Ovary (tissue), 10 donors: ENCODE measurements at places on chromosomes 7 and 10. TPM values are rescaled to one million over a fixed set of nuclear protein-coding genes. Genes with fewer than 3 reads are reported as not detected.
A peak's percentile ranks its signal among the peaks of the same experiment; 100 is the strongest.

GRCh38 chr10:63681993-63682697, 160.9 kb downstream of the REEP3 start:
- H3K27ac ChIP-seq = no peak overlapping the region
- no peaks in the 10 kb centered on the region for H3K27me3 ChIP-seq
- H3K36me3 ChIP-seq = no peaks in the 10 kb centered on the region
- DNase-seq = peak; percentile 37
- H3K4me3 ChIP-seq = no peak overlapping the region

The A1CF gene
- total RNA-seq = not detected

The ATOH7 gene
- not detected for total RNA-seq

DNA sequence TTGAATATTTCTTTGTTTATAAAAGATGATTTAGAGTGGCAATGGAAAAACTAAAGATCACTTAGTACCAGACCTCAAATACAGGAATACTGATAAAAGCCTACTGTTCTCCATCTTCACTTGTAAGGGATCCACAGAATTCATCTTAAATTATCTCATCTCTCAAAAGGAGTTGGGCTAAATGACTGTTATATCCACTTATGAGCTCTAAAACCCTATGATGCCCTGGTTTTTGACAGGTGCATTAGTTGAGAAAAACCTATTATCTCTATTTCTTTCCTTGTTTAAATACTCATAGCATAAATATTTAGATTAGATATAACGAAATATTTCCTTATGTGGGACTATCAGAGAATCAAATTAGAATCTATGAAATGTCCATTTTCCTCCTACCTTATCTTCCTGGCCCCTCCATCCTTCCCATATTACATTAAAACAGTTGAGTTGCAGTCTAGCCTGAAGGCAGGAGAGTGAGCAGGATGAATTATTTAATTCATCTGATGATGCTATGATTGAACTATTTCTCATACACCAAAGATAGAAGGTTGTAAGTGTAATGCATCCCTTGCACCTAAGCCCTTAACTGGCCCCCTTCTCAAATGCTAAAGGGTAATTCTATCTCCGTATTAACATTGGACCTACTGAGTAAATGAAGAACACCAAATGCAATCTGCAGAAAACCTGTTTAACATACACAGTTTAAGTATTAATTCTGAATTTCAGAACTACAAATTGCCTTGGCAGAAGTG, 29.7 kb downstream of the PPP3CB start:
- H3K36me3 ChIP-seq = no peaks in the 10 kb centered on the region
- H3K4me1 ChIP-seq = no peaks in the 10 kb centered on the region
- no peak overlapping the region for H3K27ac ChIP-seq
- H3K4me3 ChIP-seq = no peak overlapping the region

DNA sequence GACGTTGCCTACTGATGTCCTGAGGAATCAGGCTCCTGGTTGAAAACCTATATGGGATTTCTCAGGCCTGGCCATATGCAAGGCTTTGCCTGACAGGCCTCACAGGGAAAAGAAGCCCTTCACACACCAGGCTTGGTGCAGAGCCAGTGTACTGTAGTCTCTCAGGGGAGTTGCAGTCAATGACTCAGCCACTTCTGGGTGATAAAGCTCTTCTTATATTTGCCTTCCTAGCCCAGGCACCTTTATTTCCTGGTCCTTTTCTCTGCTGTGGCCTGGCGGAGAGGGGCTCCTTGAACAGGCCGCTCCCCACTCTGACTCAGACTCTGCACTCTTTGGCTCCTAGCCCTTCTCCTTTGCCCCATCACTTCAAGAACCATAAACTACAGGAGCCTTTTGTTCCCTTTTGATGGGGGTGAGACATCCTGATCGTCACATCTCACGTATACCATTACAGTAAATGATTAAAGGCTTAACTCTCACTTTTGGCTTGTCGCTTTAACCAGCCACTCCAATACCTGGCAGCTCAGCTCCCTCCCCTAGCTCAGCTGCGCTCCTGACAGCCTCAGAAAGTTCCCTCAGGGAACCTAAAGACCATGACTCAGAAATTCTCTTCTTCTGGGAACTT, 33.5 kb downstream of the DPY19L1 start:
- H3K27me3 ChIP-seq = no peaks in the 10 kb centered on the region
- no peak overlapping the region for H3K27ac ChIP-seq
- H3K4me3 ChIP-seq = no peak overlapping the region
- no peaks in the 10 kb centered on the region for H3K4me1 ChIP-seq
- no peaks in the 10 kb centered on the region for H3K36me3 ChIP-seq

DNA sequence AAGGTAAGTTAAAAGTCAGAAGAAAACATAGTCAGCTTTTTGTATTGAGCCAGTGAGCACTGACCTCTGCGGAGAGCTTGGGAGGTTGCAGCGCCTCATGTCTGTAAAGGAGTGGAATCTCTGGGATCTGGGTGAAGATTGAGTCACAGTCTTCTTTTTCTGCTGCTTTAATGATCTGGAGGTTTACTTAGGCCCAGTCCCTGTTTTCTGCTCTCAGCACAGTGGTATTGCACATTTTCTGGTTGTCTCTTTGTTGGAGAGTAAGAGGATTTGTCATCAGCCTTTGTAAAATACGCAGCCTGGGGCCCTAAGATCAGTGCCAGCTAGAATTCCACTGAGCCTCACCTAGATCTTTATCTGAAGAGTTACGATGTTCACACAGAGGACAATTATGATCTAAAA, 58.3 kb upstream of the GJD4 start:
- no peak for DNase-seq
- H3K4me1 ChIP-seq = peaks cover 3% of the 10 kb centered on the region
- no peak overlapping the region for H3K27ac ChIP-seq

The LMOD2 gene
- total RNA-seq = 0.15 TPM

DNA sequence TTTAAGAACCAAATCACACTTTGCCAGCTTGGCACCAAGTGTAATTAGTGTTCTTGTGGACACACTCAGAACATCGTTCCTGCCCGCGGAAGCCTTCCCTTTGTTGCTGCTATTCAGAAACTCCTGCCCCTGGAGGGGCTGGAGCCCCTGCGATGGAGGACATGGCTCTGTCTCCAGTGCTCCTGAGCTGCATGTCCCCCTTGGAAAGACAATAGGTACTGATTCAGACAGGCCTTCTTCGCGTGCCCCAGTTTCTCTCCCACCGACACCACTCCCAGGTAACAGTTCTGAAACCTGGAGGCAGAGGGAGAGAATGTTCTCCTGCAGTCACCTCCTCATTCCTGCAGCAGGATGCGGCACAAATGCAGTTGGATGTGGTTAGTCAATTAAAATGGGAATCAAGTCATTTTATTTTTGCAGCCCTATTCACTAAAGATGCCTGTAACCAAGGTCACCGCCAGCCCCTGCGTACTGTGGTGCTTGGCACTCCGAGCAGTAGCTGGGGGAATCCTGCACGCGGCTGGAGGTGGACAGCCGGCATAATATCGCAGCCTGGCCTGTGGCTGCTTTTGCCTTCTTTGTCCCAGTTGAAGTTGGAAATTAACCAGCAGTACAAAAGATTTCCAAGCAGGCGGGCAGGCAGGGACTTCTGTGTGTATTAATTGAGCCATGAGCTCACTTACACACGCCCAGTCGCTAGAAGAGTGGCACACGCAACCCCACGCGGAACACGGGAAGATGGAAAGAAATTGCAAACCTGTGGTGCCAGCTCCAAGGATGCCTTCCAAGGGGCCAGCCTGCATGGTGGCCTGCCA, 205.7 kb downstream of the EBF3 start:
- no peak for DNase-seq
- no peaks in the 10 kb centered on the region for H3K36me3 ChIP-seq
- no peak overlapping the region for H3K4me3 ChIP-seq

DNA sequence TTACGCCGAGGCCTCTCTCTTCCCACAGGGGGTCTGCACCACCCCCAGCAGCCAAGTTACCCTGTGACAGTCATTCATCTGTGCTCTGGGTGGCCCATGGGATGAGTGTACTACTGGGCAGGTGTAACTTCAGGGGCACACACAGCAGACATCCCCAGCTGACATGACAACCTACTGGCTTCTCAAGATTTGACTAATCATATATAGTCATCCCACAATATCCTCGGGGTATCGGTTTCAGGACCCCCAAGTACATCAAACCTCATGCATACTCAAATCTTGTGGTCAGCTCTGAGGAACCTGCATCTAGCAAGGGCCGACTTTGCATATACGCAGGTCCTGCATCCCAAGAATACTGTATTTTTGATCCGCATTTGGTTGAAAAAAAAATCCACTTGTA, 336.9 kb upstream of the C7orf33 start:
- no peaks in the 10 kb centered on the region for H3K27me3 ChIP-seq
- H3K4me3 ChIP-seq = no peak overlapping the region
- H3K27ac ChIP-seq = no peak overlapping the region
- DNase-seq = no peak
- peaks cover 3% of the 10 kb centered on the region for H3K4me1 ChIP-seq

The TRIL gene
- total RNA-seq = 2.6 TPM

GRCh38 chr7:151665368-151665767, 145.7 kb upstream of the RHEB start:
- H3K36me3 ChIP-seq = no peaks in the 10 kb centered on the region
- H3K4me1 ChIP-seq = peaks cover 4% of the 10 kb centered on the region
- H3K27me3 ChIP-seq = no peaks in the 10 kb centered on the region
- peak; percentile 66 for DNase-seq
- H3K27ac ChIP-seq = peak overlapping the region; percentile 36

DNA sequence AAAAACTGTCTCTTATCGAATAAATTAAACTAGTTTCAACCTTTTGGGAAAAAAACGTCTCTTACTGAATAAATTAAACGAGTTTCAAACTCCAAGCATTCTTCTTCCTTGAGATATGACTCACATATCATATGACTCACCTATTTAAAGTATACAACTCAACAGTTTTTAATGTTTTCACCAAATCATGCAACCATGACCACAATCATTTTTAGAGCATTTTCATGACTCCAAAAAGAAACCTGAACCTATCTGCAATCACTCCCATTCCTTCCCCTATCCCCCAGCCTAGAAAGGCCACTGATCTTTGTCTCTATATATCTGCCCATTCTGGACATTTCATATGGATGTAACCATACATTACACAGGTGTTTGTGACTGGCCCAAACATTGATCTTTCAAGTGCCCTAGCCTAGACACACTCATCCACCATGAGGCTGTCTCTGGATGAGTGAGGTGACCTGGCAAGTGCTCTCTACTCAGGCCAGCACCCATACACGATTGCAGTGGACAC, 115.3 kb downstream of the PIP4K2A start:
- H3K27me3 ChIP-seq = no peaks in the 10 kb centered on the region
- no peak overlapping the region for H3K27ac ChIP-seq
- H3K4me1 ChIP-seq = no peaks in the 10 kb centered on the region
- no peak for DNase-seq
- no peaks in the 10 kb centered on the region for H3K36me3 ChIP-seq

The AKR1C4 gene
- total RNA-seq = not detected

- H3K4me1 ChIP-seq = no peaks in the 10 kb centered on the region
- no peak for DNase-seq
- no peaks in the 10 kb centered on the region for H3K36me3 ChIP-seq
- H3K27me3 ChIP-seq = no peaks in the 10 kb centered on the region
- H3K27ac ChIP-seq = no peak overlapping the region
Measured at GRCh38 chr7:149214020-149214720, 18.8 kb downstream of the ZNF282 start.

GRCh38 chr7:98619450-98620321, 2.6 kb downstream of the NPTX2 start:
- DNase-seq = no peak
- no peak overlapping the region for H3K27ac ChIP-seq
- peaks cover 3% of the 10 kb centered on the region for H3K4me1 ChIP-seq
- no peak overlapping the region for H3K4me3 ChIP-seq

GRCh38 chr10:62732841-62733653, 71.5 kb upstream of the ADO start:
- DNase-seq = no peak
- no peaks in the 10 kb centered on the region for H3K4me1 ChIP-seq
- H3K36me3 ChIP-seq = no peaks in the 10 kb centered on the region
- H3K27me3 ChIP-seq = no peaks in the 10 kb centered on the region
- H3K4me3 ChIP-seq = no peak overlapping the region
- no peak overlapping the region for H3K27ac ChIP-seq

DNA sequence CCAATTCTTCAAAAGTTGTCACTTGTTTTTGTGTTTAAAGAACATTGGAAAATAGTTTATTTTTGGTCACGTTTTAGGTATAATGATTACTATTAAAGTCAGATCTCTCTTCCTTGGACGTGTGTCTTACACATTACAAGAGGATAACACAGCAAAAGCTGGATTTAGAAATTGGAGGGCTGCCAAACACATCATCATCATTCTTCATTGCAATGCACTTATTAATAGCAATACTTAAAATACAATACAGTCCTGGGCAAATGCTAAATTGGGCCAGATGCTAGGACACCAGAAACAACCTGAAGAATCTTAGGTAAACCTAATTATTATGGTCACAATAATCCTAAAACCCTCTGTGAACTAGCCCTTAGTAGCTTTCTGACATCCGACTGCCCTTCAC, 303.6 kb downstream of the DGKB start:
- H3K27me3 ChIP-seq = no peaks in the 10 kb centered on the region
- no peak overlapping the region for H3K27ac ChIP-seq
- H3K4me3 ChIP-seq = no peak overlapping the region
- no peaks in the 10 kb centered on the region for H3K36me3 ChIP-seq
- no peak for DNase-seq

DNA sequence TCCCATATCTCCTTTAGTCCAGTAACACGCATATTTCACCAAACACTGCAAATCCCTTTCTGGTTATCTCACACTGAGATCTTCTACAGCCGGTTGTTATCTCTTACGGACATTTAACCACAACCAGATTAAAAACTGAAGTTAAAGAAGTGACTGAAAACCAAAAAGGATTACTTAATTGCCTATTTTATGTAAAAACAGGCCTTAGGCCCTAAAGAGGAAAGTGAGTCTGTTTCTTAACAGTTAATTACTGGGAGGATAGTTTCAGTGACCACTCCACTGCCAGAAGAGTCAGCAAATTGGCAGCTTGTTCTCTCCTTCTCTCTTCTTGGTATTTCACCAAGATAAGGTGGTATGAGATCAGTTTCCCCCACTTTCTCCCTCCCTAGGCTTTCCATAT, 161.9 kb upstream of the MEOX2 start:
- H3K4me1 ChIP-seq = no peaks in the 10 kb centered on the region
- H3K4me3 ChIP-seq = no peak overlapping the region
- no peaks in the 10 kb centered on the region for H3K36me3 ChIP-seq

- no peaks in the 10 kb centered on the region for H3K36me3 ChIP-seq
- no peaks in the 10 kb centered on the region for H3K27me3 ChIP-seq
- no peak overlapping the region for H3K27ac ChIP-seq
- no peak overlapping the region for H3K4me3 ChIP-seq
Measured at GRCh38 chr7:22454446-22454845, 45.5 kb downstream of the STEAP1B start.

GRCh38 chr10:119178372-119179119, at the start of gene PRDX3:
PRDX3 (minus strand) TSS chr10:119178812; CDS start chr10:119178790, 22 bp downstream.
- peak within 1 kb of the TSS; percentile 62 for H3K4me3 ChIP-seq
- peaks cover 2% of the 10 kb centered on the region for H3K4me1 ChIP-seq
- H3K27me3 ChIP-seq = no peaks in the 10 kb centered on the region
- H3K27ac ChIP-seq = peak within 1 kb of the TSS; percentile 89

GRCh38 chr10:3772361-3773171, 12.4 kb downstream of the KLF6 start:
- H3K27ac ChIP-seq = no peak overlapping the region
- no peak for DNase-seq
- H3K4me1 ChIP-seq = no peaks in the 10 kb centered on the region
- no peaks in the 10 kb centered on the region for H3K27me3 ChIP-seq
- H3K4me3 ChIP-seq = no peak overlapping the region
- no peaks in the 10 kb centered on the region for H3K36me3 ChIP-seq

The EIF4H gene
- total RNA-seq = 151 TPM

The NODAL gene
- not detected for total RNA-seq

GRCh38 chr7:83468251-83468739, 180.6 kb downstream of the SEMA3E start:
- H3K27ac ChIP-seq = no peak overlapping the region
- no peaks in the 10 kb centered on the region for H3K27me3 ChIP-seq
- H3K36me3 ChIP-seq = no peaks in the 10 kb centered on the region

The C7orf57 gene
- 0.38 TPM for total RNA-seq

The C7orf33 gene
- not detected for total RNA-seq

The PTCD1 gene
- 3.9 TPM for total RNA-seq

The BMPR1A gene
- total RNA-seq = 32.7 TPM
